Caco-2 (cell line): ENCODE measurements at places on chromosomes 1 and 21. TPM values are rescaled to one million over a fixed set of nuclear protein-coding genes. Genes with fewer than 3 reads are reported as not detected.

- no peak overlapping the region for H3K4me3 ChIP-seq
- no peaks in the 10 kb centered on the region for H3K27me3 ChIP-seq
- H3K4me1 ChIP-seq: no peaks in the 10 kb centered on the region
- no peaks in the 10 kb centered on the region for H3K36me3 ChIP-seq
- no peak for DNase-seq
Measured at GRCh38 chr1:3405491-3405890, 49.0 kb upstream of the ARHGEF16 start.

DNA sequence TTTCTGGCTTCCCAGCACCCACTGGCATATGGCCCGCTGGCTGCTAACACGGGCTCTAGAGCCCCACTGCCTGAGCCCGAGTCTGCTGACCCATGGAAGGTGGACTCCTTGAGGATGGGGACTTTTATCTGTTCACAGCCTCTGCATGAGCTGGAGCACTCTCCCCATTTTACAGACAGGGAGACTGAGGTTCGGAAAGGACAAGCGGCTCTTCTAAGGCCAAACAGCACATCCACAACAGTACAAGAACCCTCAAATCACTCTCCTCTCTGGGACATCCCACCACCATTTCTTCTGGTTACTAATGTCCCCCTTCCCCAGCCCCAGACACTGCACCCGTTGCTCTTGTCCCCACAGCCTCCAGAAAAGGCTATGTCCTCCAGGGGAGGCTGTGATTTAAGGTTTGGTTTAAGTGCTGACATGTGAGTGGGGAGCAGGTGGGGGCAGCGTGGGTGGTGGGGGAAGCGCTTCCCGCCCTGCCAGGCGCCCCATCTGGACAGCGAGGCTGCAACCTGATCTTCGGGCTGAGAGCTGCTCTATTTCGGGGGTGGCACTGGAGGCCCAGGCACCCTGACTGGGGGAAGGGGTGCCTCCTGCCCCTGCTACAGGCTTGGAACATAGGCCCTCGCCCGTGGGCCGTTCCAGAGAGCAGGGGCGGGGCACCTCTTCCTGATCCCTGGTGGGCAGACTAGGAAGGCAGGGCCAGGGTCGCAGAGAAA lies 104.8 kb upstream of the WNT4 start:
- no peak for DNase-seq
- no peaks in the 10 kb centered on the region for H3K4me1 ChIP-seq
- H3K4me3 ChIP-seq: no peak overlapping the region
- H3K27ac ChIP-seq: no peak overlapping the region
- no peaks in the 10 kb centered on the region for H3K36me3 ChIP-seq

- no peak for DNase-seq
- no peak overlapping the region for H3K4me3 ChIP-seq
- no peaks in the 10 kb centered on the region for H3K36me3 ChIP-seq
Measured at GRCh38 chr1:243831463-243831862, 18.6 kb downstream of the AKT3 start.

GJA8 gene
- not detected in 2 replicates for total RNA-seq

MAP10 gene
- not detected in 2 replicates for total RNA-seq

GRCh38 chr1:179034720-179035119 lies 9.0 kb downstream of the FAM20B start:
- no peak overlapping the region for H3K4me3 ChIP-seq
- DNase-seq: no peak
- H3K27ac ChIP-seq: no peak overlapping the region
- H3K36me3 ChIP-seq: no peaks in the 10 kb centered on the region
